Breast epithelium (tissue), 4 donors: ENCODE measurements at places on chromosomes 11 and 22.
A peak's percentile ranks its signal among the peaks of the same experiment; 100 is the strongest.

DNA sequence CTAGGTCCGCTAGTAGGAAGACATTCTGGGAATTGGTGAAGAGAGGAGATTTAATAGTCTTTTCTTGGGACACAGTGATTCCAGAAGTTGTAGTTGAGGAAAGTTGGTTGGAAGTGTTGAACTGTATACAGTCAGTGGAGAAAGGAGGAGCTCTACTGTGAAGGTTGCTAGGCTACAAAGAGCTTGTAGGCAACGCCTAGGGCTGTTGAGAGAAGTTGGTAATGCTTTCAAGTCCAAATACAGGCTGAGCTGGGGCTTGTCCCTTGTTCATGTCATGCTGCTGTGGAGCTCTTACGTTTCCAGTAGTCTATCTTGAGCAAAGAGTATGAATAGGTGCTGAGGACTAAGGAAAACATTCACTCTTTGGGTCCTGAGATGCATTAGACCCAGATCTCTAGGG lies 1.1 kb downstream of the TBCEL start:
- no peaks in the 10 kb centered on the region for H3K4me1 ChIP-seq
- H3K36me3 ChIP-seq = no peaks in the 10 kb centered on the region
- H3K27ac ChIP-seq = no peak overlapping the region
- DNase-seq = no peak
- H3K27me3 ChIP-seq = no peaks in the 10 kb centered on the region
- peak overlapping the region; percentile 79 for H3K4me3 ChIP-seq

DNA sequence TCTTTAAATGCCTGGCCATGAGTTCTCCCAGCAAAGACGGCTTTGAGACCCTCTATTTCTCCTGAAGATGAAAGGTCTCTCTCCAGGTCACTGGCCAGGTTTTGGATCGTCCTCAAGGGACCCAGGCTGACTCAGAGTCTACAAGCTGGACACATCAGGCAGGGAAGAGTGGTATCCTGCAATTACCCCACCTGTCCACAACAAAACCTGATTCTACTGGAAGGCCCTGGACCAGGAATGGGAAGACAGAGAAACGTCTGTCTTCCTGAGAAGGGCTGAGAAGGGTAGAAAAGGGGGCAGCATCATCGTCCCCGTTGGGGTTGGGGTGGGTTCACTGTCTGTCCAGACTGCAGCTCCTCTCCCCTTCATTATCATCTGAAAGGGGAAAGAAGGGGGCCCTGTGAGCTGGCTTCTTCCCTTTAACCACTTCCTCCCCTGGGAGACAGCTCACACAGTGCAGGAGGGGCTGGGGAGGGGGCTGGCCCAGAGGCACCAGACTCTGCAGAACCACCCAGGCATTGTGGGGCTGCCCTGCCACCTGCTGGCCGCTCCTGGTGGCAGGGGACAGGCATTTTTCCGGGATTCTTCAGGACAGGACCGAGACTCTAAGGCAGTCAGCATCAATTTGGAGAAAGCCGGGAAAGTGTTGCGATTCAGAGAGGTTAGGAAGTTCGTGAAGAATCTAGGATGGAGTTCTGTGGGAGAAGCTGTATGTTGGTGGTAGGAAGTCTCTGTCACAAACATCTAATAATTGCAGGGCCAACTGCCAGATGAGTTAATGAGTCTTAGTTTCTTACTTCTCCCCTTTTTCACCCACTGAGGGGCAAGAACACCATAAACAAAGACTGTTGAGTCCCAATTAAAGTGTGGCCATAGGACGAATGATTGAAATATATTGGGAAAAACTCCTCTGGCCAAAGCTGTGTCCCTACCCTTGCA lies 57.6 kb downstream of the SYN3 start:
- no peak for DNase-seq
- H3K4me1 ChIP-seq = no peaks in the 10 kb centered on the region
- H3K27me3 ChIP-seq = no peaks in the 10 kb centered on the region

DNA sequence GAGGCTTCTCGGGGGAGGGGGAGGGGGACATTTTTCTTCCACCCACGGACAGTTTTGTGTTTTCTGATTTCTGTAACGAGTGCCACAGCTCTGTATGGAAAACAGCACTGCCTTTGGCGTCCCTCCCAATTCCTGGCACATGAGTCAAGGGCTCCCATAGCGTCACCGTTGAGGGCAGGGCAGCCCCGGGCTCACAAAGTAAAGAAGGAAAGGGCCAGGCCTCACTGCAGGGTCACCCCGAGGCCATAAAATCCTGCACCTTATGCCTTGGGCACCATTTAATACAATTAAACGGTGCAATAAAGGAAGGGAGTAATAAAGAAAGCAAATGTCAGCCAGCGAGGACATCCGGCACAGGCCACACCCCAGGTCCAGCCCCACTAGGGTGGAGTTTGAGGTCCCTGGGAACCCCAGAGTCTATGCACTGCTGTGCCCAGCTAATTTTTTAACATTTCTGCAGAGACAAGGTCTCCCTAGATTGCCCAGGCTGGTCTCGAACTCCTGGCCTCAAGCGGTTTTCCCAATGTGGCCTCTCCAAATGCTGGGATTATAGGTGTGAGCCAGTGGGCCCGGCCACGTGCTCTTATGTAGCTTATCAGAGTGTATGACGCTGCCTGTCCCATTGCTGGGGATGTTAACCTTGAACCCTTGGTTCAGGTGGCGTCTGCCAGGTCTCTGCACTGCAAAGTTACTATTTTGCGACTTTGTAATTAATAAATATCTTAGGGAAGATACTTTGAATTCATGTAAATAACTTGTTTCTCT lies 13.6 kb upstream of the MUC2 start:
- no peak overlapping the region for H3K4me3 ChIP-seq
- H3K36me3 ChIP-seq = no peaks in the 10 kb centered on the region
- H3K4me1 ChIP-seq = no peaks in the 10 kb centered on the region

DNA sequence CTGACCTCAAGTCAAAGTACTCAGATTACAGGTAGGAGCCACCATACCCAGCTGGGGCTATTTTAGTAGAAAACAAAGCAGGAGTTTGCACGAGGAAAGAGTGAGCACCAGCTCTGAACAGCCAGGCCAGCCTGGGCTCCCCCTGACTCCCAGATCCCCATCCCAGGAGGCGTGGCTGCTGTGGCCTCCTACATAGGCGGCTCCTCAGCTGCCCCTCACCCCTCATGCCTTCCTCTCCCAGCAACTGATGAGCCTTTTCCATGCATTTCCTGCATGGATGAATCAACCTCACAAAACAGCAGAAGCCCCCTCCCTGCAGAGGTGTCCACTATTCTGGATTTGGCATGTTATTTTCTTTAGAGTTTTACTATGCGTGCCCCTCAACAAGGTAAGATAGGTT lies 10.5 kb upstream of the FLRT1 start:
- no peaks in the 10 kb centered on the region for H3K36me3 ChIP-seq
- no peak overlapping the region for H3K4me3 ChIP-seq
- no peaks in the 10 kb centered on the region for H3K27me3 ChIP-seq
- no peaks in the 10 kb centered on the region for H3K4me1 ChIP-seq
- no peak overlapping the region for H3K27ac ChIP-seq

- peak overlapping the region; percentile 92 for H3K27ac ChIP-seq
- peaks cover 14% of the 10 kb centered on the region for H3K4me1 ChIP-seq
- no peaks in the 10 kb centered on the region for H3K27me3 ChIP-seq
Measured at GRCh38 chr11:67400251-67400941, 1.3 kb downstream of the PPP1CA start.

GRCh38 chr11:128779036-128779435 lies 85.2 kb downstream of the FLI1 start:
- no peak for DNase-seq
- no peaks in the 10 kb centered on the region for H3K36me3 ChIP-seq
- H3K27me3 ChIP-seq = no peaks in the 10 kb centered on the region
- no peak overlapping the region for H3K4me3 ChIP-seq
- no peak overlapping the region for H3K27ac ChIP-seq

GRCh38 chr11:1198561-1199240 lies 24.2 kb upstream of the MUC5B start:
- H3K27ac ChIP-seq = no peak overlapping the region
- no peaks in the 10 kb centered on the region for H3K36me3 ChIP-seq
- no peak overlapping the region for H3K4me3 ChIP-seq

- H3K27ac ChIP-seq = no peak overlapping the region
- no peaks in the 10 kb centered on the region for H3K27me3 ChIP-seq
- DNase-seq = no peak
Measured at GRCh38 chr22:37270928-37271650, 11.2 kb upstream of the CYTH4 start.
